Caudate nucleus (tissue), 63 donors: ENCODE measurements at places on chromosomes 6 and 20.

DNA sequence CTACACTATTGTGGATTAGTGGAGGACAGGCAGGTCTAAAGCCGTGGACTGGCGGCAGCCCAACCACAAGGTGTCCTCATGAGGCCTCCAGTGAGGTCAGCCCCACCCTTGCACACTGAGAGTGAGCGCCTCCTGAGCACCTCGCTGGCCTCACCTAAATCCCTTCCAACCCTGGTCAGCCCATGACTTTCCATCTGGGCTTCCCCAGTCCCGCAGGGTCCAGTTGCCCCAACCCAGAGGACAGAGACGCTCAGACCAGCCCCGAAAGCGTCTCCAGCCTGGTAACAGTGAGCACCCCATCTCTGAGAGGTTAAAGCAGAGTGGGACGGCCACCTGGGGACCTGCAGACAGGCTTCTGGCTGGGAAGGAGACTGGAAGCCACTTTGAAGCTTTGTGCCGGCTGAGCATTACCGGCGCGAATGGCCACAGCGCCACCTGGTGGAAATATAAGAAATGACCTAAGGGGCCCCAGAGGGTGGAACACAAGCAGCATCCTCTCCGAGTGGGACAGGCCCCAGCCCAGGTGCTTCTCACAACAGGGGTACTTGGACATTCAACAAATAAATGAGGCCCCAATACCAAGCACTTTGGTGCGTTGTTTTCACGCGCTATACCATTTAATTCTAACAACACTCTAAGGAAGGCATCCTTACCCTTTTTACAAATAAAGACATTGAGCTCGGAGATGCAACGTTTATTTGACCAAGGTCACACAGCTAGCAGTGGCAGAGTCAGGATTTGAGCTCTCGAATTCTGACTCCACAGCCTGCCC, 65.7 kb upstream of the TOP1 start:
- DNase-seq = peak; percentile 17

- DNase-seq = no peak
Observed at GRCh38 chr6:148550569-148550968, 196.3 kb upstream of the UST start.

- no peak for DNase-seq
Observed at GRCh38 chr20:53847837-53848170, 222.6 kb downstream of the BCAS1 start.

DNA sequence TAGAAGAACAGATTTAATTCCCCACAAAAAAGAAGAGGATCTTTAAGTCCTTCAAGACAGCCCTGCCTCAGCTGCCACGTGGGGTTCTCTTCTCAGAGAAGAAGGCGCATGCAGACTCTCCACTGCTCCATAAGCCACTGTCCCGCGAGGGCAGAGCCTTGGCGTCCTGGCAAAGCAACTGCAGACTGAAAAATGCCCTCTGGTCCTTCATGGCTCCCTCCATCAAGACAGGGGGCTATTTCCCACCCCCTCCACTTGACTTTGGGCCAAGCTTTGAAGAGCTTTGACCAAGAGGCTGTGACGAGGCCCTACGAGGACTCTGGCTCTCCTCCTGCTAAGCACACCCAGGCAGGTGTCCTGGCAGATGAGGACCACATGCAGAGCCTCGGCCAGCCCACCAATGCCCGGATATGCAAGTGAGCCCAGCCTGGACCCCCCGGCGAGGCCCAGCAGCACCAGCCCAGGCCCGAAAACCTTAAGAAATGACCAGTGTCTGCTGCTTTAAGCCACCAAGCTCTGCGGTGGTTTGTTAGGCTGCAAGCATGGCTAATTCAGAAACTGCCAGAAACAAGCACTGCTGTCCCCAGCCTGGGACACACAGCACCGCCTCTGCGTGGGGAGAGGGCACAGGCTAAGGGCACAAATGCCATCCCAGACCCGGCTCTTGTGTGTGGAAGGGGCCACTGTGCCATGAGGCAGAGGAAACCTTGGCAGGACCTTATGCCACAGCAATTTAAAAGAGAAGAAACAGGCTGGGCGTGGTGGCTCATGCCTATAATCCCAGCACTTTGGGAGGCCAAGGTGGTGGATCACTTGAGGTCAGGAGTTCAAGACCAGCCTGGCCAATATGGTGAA, 16.1 kb downstream of the GMEB2 start:
- no peak for DNase-seq

DNA sequence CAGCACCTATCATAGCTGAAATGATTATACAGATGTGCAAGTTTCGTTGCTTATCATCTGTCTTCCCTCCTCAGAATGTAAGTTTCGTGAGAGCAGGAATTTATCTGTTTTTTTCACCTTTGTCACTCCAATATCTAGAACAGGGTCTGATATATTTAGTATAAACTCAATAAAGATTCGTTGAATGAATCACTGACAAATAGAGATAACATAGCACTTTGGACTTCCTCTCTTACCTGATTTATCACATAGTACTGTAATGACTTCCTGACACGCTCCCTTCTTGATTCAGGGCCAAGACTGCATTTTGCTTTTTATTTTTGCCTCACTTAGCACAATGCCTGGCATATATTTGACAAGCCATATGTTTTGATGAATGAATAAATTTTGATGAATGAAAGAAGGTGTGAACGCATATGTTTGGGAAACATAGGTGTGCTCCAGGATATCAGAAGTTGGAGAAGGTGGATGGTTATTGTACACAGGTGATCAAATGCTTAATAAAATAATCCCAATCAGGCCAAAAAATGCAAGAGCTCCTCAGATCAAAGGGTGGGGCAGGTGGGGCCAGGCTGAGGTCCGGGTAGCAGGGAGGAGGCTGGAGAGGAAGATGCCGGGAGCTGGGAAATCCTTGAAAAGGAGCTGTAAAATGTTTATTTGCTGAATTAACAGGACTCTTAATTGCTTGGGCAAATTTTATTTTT, 33.0 kb downstream of the PIM1 start:
- DNase-seq = no peak

GRCh38 chr6:112591329-112591728, 244.2 kb downstream of the RFPL4B start:
- no peak for DNase-seq

GRCh38 chr6:84536885-84537638, 227.3 kb downstream of the TBX18 start:
- DNase-seq = no peak

GRCh38 chr6:101150226-101150625, 243.3 kb upstream of the GRIK2 start:
- no peak for DNase-seq

DNA sequence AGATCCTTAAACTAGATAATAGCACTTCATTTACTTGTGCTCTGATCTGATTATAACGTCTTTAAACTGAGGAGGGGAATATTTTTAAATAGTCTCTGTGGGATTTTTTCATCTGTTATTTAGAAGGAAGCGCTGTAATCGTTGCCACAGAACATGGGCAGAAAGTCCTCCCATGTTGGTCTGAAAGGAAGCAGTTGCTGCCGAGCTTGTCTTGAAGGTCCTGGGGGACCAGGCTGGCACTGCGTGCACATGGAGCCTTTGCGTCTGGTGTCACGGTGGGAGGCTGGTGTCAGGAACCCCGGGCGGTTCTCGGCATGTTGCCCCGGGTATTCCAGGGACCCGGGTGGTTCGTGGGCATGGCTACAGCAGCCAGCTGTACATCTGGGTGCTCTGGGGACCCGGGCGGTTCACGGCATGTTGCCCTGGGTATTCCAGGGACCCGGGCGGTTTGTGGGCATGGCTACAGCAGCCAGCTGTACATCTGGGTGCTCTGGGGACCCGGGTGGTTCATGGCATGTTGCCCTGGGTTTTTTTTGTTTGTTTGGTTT, 11.5 kb downstream of the TPD52L2 start:
- DNase-seq = no peak
